ENCODE measurements at places on chromosomes 12 and 14.

- DNase-seq: no peak
Measured at GRCh38 chr14:34012978-34013720, 62.3 kb upstream of the EGLN3 start.

DNA sequence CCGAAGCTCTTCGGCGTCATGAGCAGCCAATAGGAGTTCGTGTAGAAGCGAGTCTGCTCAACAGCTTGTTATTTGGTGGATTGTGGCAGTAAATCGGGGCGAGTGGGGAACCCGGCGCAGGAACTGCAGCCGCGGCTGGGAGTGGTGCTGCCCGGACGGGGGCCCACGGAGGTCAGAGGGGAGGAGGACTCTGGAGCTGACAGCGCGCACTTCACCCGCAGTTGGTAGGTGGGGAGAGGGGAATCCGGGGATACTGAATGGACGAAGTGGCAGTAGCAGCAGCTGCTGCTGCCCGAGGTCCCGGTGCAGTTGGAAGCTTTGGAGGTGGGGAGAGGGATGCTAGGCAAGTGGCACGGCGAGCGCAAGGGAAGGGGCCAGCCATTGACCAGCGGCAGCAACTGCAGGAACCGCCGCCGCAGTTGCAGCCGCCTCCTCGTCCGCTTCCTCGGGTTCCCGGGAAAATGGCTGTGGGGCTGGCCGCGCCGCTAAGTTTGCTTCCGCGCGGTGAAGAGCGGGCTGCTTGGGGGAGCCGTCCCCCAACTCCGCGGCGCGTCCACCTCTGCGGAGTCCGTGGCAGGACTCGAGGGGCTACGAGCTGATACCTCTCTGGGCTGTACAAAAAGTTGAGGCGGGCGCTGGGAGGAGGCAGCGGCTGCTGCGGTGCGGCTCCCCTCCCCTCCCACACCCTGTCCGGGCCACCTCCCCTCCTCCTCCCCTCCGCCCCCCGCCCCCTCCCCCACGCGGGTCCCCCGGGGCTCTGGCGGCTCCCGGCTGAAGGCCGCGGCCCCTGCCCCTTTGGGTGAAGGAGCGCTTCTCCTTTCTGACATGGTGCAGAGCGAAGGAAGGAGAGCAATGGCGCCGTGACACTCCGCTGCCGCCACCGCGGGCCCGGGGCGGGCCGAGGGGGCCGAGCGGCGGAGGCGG lies at the start of gene ARID4A:
ARID4A (plus strand) TSS at position 79 of the 924 bp plus-strand sequence. CDS start 1,300 bp downstream, outside the sequence.
- DNase-seq: no peak

- DNase-seq: no peak
Measured at GRCh38 chr14:50417853-50418252, 21.2 kb upstream of the CDKL1 start.

- DNase-seq: no peak
Measured at GRCh38 chr12:7411343-7411742, 32.6 kb downstream of the CD163L1 start.

GRCh38 chr12:19440916-19441315 lies 1.6 kb downstream of the AEBP2 start:
- no peak for DNase-seq

DNA sequence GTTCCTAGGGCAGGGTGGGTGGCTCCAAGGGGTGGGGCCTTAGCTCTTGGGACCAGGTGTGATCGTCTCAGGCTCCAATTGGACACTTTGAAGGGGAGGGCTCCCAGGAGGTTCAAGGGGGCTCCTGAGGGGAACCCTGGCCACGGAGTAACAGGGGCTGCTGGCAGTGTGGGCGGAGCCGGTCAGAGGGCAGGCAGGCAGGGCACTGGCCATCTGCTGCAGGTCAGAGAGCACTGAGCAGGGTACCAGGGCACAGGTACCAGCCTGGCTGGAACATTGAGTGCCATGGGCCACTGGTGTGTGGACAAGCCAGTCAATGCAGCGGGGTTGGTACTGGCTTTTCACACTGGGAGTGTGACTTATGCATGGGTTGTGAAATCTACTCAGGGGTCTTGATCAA lies 32.2 kb downstream of the SYNE3 start:
- DNase-seq: no peak

DNA sequence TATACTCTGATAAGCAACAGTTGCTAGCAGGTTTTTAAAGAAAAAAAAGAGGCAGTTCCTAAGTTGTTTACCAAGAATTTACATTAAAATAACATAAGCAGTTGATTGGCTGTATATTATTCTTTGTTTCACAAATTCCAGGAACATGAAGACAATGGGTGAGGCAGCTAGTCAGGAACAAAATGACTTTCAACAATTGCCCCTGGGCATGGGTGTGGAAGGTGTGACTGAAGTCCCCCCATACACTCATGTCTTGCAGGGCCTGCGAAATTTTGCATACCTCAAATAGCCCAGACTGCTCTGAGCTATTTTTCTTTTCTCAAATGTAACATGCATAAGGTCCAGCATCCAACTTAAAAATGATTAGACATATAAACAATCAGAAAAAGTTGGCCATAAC lies 267.2 kb upstream of the DIO3 start:
- DNase-seq: no peak

- DNase-seq: no peak
Measured at GRCh38 chr12:103771466-103771865, 69.6 kb downstream of the NT5DC3 start.

DNA sequence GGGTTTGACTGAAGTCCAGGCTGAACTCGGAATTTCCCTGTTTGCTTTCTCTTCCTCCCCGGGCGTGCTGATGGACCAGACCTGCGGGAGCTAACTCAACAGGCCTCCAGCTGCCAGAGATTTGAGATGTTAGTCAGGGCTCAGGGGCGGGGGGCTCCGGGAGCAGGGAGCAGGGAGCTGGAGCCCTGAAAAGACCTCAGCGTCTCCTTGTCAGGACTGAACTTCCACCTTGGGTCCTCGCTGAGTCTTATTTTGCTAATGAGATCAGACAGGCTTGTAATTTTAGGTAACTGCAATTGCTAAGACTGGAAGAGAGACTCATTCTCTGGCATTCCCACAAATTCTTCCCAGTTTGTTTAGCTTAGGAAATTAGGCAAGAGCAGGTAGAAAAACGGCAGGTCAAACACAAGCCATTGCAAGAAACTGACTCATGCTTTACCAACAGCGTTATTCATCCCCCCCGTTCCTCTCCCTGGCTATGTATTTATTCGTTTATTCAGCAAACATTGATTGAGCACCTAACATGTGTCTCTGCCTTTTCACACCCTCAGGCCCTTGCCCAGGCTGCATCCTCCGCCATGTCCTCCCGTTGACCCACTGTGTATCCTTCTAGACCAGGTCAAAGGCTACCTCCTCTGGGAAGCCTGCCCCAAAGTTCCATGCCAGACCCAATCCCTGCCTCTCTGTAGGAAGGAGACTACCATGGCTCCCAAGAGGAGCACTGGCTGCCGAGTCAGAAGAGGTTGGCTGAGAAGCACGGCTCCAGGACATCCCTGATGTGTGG lies 80.4 kb upstream of the DIO3 start:
- no peak for DNase-seq

- no peak for DNase-seq
Measured at GRCh38 chr12:20350026-20350425, 18.3 kb upstream of the PDE3A start.

GRCh38 chr14:56002876-56003625 lies 115.2 kb upstream of the PELI2 start:
- DNase-seq: no peak

- no peak for DNase-seq
Measured at GRCh38 chr12:132319991-132320570, 9.3 kb downstream of the GALNT9 start.

GRCh38 chr12:114668151-114668885 lies 15.7 kb downstream of the TBX3 start:
- DNase-seq: no peak

DNA sequence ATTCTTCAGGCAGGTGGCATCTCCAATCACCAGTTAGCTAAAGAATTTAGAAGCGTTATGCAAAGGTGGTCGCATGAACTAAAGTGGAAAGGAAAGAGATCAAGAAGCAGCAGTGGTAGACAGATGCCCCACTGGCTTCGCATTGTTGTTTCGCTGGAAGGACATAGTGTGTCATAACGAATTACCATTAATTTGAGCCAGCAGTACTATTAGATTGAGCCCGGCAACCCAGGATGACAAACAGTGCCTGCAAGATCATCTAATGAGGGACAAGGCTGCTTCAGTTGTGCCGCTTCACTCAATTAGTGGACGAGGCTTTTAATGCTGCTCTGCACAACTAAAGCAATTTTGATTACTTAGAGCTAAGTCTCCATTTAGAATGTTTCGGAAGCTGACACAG lies 274.5 kb upstream of the SOX5 start:
- no peak for DNase-seq

GRCh38 chr14:81132468-81132867 lies 88.3 kb downstream of the GTF2A1 start:
- no peak for DNase-seq

- no peak for DNase-seq
Measured at GRCh38 chr12:81167694-81168093, 89.8 kb downstream of the ACSS3 start.

GRCh38 chr12:2764398-2764797 lies 30.4 kb upstream of the FKBP4 start:
- DNase-seq: no peak

- no peak for DNase-seq
Measured at GRCh38 chr12:58500399-58500798, 419.9 kb downstream of the LRIG3 start.

GRCh38 chr14:29955087-29955486 lies 27.4 kb upstream of the PRKD1 start:
- DNase-seq: no peak
